ENCODE measurements at places on chromosomes 11 and 22. TPM values are rescaled to one million over a fixed set of nuclear protein-coding genes. Genes with fewer than 3 reads are reported as not detected.
A peak's percentile ranks its signal among the peaks of the same experiment; 100 is the strongest.

ME3 gene
- not detected for total RNA-seq

DNA sequence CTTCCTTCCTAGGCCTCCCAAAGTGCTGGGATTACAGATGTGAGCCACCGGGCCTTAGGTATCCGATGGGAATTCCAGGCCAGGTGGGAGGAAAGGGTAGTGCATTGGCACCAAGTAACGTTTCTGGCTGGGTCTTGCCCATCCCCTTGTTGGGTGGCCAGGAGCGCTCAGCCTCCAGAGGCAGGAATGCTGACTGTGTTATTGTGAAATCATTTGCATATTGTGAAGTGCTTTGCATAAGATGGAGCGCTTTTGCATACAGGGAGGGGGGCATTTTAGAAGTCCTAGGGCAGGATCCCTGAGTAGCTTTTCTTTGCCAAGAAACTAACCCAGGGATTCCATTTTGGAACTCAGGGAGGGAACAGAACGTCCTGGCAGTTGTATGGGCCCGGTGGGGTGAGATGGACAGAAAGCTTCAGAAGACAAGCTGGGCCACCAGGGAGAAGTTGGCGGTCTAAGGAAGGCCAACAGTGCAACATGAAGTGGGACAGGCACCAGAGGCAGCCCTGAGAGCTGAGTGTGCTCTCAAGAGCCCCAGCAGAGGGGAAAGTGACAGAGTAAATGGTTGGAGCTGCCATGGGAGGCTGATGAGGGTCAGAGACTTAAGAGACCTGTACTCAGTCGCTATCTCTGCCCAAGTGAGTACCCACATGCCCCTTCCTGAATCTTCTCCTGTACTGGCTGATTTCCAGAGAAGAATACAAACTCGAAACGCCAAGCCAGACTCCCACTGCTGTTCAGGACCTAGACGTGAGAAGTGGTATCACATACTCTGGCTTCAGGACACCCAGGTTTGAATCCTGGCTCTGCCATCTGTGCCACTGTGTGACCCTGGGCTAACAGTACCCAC lies 1.3 kb upstream of the SLC39A13 start:
- no peak for DNase-seq

GRCh38 chr11:12420040-12420439 lies 42.7 kb downstream of the PARVA start:
- DNase-seq = no peak

APOA5 gene
- total RNA-seq = 0.23 TPM

DNA sequence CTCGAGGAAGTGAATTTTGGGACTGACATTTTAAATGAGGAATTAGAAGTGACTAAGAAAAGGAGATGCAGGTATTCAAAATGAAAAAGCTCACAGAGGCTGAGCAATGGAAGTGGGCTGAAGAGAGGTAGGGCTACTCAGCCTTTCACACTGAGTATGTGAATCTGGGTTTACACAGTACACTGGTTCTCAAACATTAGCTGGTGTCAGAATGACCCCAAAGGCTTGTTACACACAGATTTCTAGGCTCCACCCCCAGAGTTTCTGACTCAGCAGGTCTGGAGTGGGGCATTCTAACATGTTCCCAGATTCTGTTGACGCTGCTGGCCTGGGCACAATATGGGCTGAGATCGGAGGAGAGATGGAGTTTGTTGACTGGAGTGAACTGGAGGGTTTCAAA lies 32.8 kb downstream of the CADM1 start:
- DNase-seq = no peak

DNA sequence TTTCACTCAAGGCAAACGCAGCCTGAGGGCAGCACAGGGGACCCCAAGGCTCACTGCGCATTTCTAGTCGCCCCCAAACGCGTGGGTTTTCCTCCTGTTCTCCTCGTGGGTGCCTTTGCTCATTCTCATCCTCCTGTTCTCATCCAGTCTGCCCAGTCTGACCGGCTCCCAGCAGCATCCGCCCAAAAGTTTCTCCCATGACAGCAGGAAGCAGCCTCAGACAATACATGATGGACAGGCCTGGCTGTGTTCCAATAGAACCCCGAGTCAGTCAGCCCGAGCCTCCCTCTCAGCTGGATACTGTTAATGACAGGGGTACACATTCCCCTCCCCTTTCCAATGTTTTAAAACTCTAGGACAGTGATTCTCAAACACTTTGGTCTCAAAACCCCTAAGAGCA lies 22.5 kb upstream of the KRTAP5-7 start:
- no peak for DNase-seq

DNA sequence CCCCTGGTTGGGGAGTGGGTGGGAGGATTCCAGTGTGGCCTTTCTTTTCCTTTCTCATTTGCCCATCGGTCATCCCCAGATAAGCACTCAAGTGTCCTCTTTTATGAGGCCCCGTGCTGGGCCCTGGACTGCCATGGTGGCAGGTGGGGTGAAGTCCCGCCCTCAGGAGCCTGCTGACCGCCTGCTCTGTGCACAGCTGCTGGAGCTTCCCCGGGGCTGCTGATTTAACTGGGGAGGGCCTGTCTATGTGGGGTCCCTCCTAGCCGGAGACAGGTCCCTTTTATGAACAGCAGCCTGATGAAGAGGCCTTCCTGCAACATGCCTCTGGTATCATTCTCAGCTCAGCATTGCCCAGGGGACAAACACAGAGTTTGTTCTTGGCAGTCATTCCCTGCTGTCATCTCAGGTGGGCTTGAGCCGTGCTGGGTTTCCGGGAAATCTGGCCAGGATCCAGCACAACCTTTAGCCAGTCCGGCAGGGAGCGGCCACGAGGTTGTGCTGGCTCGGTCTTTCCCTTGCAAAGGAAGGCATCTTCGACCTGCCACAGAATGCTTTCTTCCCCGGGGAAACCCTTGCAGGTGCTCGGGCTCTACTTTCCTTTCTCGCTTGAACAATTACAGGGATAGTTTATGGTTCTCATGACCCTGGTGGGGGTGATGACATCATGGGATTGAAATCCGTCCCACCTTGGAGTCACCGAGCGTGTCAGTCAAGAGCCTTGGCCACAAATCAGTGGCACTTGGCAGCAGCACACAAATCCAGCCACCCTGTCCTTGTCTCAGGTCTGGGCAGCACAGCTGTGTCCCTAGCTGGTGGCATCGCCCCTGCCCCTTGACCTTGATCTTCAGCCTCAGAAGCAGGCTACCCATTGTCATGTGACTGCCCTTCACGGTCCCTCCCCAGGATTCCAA lies 20.1 kb downstream of the ST14 start:
- no peak for DNase-seq

GRCh38 chr11:113533425-113533698 lies 58.2 kb upstream of the DRD2 start:
- no peak for DNase-seq

TSPAN32 gene
- 0.30 TPM for total RNA-seq

- DNase-seq = no peak
These were observed 8.3 kb downstream of the TSPO start for GRCh38 chr22:43159484-43160178.

DNA sequence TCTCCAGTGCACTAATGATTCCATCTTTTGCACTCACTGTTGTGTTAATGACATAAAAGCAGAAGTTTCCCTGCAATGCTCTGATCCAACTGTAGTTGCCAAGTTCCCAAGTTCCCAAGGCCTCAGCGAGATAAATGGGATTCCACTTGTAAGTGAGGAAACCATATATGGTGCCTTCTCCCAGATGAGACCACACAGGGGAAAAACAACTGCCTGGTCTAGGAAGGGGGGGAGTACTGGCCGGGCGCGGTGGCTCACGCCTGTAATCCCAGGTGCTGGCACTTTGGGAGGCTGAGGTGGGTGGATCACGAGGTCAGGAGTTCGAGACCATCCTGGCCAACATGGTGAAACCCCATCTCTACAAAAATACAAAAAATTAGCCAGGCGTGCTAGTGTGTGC lies 23.3 kb upstream of the RELA start:
- DNase-seq = no peak

C22orf31 gene
- total RNA-seq = not detected

DNA sequence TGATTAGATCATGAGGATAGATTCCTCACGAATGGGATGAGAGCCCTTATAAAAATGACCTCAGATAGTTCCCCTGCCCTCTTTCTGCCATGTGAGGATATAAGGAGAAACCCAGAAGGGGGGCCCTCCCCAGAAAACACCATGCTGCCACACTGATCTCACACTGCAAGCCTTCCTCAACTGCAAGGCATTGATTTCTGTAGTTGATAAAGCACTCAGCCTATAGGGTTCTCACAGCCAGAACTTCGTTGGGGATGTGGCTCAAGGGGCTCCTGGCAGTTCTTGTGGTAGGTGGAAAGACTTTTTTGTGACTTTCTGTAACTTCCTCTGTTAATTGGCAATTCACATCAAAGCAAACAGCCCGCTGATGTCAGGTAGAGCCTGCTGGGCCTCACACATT lies 108.9 kb downstream of the CD44 start:
- DNase-seq = no peak

SCGB1C1 gene
- total RNA-seq = not detected

DNA sequence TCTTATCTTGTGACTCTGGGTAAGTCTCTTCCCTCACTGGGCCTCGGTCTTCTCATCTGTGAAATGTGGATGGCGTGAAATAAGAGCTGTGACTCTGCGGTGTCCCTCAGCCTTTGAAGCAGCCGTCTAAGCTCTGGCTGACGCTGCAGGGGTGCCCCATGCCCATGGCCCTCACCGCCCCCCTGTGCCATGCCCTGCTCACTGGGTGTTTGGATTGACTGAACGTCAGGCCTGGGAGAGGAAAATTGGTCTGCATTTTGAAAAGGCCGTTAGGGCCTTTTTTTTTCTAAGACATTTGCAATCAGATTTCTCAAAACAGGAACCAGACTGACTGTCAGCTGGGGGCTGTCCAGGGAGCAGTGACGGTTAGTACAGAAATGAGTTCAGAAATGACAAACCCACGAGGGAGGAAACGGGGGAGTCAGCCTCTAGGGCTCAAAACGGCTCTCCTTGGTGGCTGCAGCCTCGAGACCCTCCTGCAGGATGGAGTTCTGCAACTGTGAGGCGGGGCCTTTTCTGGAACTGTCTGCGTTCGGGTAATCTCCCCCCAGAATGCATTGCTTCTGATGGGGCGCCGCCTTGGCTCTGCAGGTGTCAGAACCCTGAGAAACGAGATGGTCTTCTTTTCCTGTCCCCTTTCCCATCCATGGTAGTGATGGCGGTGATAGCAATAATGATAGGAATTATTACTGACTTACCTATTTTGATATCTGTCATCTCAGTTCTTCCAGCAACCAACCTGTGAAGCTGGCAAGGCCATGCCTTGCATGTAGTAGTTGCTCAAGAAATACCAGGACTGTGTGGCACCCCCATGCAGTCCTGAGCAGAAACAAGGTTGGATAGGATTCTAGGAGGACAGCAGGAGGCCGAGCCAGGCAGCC lies 2.0 kb downstream of the GRK2 start:
- DNase-seq = no peak

- DNase-seq = no peak
These were observed 194.7 kb downstream of the KIRREL3 start for GRCh38 chr11:126805870-126806269.

DNA sequence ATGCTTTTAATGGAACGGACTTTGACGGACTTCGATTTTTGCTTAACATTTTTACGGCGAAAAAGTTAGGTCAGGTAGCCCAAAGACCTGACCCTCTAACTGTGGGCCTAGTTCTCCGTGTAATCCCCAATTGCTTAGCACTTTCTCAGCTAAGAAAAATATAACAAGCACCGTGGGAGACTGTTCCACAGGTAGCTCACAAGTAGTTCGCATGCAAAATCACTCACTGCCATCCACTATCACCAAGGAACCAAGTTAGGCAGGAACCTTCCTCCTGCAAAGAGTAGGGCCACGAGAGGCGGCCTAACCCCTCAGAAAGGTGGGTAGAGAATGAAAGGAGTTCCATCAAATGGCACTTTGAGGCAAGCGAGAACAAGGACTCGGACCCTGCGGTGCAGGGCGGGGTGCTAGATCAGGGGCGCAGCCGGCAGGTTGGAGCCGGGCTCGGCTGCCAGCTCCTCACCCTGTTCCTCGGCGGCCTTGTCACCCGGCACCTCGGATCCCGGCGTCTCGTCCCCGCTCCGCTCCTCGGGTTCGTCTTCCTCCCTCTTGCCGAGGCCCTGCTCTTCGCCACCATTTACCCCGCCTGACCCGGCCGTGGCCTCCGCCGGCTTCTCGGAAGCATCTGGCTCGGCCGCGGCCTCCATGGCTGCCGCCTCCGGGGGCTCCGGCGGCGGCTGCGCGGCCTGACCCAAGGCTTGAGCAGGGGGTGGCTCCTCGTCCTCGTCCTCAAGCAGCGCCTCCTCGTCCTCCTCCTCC lies 922 bp downstream of the HNRNPUL2 start:
- no peak for DNase-seq

PGAP2 gene
- total RNA-seq = 11.0 TPM

DNA sequence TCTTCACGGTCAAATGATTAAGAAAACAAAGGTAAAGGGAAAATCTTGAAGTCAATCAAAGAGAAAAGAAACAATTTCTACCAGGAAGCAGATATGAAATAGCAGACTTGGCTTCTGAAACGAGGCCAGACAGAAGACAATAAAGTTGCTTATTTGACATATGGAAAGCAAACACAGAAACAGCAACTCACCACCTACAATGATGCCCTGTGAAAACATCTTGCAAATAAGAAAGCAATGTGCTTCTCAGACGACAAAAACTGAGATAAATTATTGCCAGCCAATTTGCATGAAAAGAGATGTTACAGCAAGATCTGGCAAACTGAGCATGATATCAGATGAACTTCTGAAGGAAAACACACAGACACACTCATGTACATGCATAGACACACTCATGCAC lies 45.9 kb upstream of the CTSC start:
- no peak for DNase-seq

PSMA1 gene
- 233 TPM for total RNA-seq

- DNase-seq = no peak
These were observed 27.7 kb downstream of the ARFGAP2 start for GRCh38 chr11:47148903-47149531.

GRCh38 chr11:95641495-95641894 lies 148.1 kb downstream of the FAM76B start:
- DNase-seq = peak; percentile 1

- no peak for DNase-seq
These were observed 32.4 kb upstream of the KCNA4 start for GRCh38 chr11:30049214-30049613.

- DNase-seq = no peak
These were observed 76.7 kb upstream of the PICALM start for GRCh38 chr11:86145439-86146156.

NOX4 gene
- 16.6 TPM for total RNA-seq

CBLIF gene
- not detected for total RNA-seq

DNA sequence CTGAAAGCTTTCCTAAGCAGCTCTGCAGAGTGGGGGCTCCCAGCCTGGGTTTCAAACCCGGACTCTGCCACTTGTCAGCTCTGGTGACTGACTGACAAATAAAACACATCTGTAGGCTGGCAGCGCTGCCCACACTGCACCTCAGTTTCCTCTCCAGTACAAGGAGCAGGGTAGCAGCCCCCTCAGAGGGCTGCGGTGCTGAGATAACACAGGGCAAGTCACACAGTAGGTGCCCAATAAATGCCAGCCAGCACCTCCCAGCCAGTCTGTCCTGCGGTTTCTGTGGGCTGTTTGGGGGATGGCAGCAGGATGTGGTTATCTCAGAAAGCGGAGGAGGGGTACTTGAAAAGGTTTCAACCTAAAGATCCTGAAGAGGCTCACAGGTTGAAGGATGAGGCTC lies 1.5 kb downstream of the SYT12 start:
- peak; percentile 75 for DNase-seq

TSGA10IP gene
- 0.05 TPM for total RNA-seq
